ENCODE measurements at places on chromosomes 5 and 9.

DNA sequence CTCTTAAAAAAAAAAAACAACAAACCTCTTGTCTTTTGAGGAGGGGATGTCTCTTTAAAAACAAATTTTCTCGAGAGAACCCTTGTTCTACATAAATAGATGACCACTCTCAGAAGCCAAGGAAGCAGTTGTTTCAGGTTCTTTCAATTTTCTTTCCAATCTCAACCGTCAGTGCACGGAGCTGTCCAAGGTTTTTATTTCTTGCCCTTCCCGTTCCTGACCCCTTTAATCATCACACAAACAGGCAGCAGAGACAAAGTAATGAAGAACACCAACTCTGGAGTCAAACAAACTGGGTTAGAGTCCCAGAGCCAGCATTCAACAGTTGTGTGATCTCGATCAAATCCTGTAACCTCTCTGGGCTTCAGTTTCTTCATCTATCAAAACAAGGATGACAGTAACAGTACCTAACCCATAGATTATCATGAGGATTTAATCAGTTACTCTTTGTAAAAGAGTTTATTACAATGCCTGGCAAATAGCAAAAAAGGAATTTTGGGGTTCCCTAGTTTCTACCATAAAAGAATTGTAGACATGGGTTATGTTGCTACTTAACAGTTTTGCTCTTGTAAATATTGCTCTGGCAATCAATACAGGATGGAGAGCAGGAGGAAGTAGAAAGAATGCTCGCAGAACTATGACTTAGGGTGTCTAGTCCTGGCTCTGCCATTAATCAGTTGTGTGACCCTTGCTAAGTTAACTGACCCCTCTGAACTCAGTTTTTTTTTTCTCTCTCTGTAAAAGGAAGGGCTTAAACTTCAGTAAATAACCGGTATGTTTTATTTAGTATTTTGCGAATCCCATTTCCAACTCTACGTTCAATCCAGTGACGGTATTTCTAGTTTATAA, 1.0 kb upstream of the NIM1K start:
- no peak for DNase-seq

DNA sequence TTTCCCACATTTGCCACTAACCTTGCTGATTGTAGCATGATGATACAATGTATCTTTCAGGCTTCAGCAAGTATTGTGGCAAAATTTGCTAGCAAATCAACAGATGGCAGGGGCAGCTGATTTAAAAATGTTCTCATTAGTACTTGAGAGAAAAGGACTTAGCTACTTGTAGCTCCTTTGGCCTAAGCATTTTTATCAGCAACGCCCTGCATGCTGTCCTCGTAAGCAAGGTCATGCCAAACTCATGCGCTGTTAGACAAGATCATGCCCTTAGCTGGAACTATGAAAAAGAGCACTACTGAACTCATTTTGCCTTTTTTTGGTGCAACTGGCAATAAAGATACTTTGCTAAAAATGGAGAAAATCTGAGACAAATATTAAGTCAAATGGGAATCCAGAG, 197.1 kb downstream of the ICE1 start:
- DNase-seq = no peak

DNA sequence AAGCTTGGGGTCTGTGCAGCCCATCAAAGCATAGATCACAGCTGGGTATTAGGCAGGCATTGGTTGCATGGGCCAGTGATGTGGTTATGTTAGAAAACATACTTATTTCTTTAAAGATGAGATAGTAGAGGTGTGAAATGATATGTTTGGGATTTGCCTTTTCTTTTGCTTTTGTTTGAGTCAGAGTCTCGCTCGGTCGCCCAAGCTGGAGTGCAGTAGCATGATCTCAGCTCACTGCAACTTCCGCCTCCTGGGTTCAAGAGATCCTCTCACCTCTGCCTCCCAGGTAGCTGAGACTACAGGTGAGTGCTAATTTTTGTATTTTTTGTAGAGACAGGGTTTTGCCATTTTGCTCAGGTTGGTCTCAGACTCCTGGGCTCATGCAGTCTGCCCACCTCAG, 84.8 kb downstream of the PDE6A start:
- no peak for DNase-seq

DNA sequence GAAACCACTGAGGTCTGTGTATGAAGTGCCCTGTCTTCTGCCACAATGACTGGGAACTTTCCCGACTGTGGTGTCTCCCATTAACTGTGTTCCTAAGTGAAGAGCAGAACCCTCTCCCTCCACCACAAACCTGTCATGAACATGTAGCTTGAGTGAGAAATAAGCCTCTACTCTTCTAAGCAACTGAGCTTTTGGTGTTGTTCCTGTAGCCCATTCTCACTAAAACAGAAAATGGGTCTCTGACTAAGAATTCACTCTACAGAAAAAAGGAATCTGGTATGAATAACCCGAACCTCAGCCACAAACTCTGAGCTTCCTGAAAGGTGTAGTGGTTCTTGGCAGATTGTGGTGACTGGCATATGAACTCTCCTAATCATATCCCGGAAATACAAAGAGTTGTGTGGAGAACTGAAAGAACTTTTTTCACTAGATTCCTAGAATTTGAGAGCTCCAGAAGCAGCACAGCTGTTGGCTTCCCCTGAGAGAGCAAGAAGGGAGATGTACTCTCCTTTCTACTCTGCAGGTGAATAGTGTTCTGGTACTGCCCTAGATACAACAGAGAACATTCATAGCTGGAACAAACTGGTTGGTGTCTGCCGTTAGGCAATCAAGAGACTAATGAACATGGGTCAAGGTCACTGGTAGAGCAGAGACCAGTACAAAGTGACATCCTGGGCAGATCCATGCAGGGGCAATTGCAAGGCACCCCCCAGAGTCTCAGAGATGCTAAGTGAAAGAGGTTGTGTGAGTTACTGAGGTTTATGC, 283.8 kb downstream of the PDE4D start:
- DNase-seq = no peak

DNA sequence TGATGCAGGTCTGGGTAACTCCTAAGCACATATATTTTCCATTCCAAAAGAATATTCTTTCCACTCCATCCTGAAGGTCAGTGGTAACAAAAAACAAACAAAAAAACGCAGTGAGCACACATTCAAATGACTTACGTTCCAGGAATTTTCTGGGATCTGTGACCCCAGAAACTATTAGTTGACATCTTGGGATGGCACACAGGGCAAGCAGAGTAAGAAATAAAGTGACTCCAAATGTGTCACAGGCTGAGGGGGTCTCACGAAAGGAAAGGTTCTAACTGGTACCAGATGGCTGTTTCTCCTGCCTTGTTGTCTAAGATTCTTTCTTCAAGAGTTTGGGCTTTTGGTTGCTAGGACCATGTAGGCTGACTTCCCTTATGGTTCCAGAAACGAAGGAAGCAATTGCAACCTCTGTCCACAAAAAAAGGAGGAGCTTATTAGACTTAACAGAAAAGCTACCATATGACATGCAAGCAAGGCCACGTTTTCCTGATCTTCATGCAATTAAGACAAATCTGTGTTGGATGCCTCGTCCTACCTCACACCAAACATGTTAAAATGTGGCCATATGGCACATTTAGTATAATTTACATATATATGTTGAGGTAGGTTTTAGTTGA, 32.7 kb downstream of the PTGS1 start:
- DNase-seq = no peak

- DNase-seq = no peak
Observed at GRCh38 chr5:132766806-132767055, 10.3 kb downstream of the SEPTIN8 start.

- DNase-seq = no peak
Observed at GRCh38 chr5:33241802-33242201, 199.0 kb upstream of the TARS1 start.

- DNase-seq = no peak
Observed at GRCh38 chr9:36154331-36154952, 14.7 kb upstream of the CCIN start.

- no peak for DNase-seq
Observed at GRCh38 chr5:158387499-158387898, 528.6 kb upstream of the CLINT1 start.

DNA sequence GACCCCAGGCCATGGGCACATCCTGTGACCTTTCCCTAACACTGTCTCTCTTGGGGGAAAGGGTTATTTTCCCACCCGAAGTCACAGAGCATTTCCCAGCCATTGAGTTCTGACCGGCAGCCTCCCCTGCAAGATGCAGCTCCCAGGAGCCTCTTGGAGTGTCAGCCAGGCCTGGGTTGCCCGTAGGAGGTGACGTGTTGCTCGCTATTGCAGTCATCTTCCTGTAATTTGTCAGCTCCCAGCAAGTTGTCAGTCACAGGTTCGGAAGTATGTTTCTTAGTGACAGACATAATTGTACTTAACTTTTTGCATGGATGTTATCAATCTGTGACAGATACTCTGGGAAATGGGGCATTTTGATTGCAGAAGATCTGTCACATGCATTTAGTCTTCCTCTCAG, 74.5 kb downstream of the MVB12B start:
- DNase-seq = no peak

GRCh38 chr9:82934949-82935348, 128.0 kb downstream of the RASEF start:
- no peak for DNase-seq

DNA sequence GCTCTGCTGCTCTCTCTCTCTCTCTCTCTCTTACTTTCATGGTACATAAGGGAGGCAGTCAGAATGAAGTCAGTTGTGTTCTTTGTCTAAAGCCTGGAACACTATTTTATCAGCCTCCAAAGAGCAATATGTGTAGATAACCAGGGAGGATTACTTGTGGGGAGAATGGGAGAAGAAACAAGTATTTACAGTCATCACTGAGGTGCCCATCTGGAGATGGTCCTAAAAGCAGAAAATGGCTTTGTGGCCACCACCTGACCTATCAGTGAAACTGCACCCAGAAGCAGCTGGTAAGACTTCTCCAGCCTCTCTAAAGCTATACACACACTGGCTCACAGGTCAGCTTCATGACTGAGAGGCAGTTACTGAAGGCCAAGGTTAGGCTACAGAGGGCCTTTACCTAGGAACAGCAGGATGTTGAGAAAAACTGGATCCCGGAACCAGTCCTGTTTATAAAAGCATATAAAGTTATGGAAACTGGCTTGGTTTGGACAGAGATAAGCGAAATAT, 75.1 kb downstream of the MRPS27 start:
- no peak for DNase-seq

- DNase-seq = no peak
Observed at GRCh38 chr5:111518777-111519176, 6.4 kb upstream of the STARD4 start.

DNA sequence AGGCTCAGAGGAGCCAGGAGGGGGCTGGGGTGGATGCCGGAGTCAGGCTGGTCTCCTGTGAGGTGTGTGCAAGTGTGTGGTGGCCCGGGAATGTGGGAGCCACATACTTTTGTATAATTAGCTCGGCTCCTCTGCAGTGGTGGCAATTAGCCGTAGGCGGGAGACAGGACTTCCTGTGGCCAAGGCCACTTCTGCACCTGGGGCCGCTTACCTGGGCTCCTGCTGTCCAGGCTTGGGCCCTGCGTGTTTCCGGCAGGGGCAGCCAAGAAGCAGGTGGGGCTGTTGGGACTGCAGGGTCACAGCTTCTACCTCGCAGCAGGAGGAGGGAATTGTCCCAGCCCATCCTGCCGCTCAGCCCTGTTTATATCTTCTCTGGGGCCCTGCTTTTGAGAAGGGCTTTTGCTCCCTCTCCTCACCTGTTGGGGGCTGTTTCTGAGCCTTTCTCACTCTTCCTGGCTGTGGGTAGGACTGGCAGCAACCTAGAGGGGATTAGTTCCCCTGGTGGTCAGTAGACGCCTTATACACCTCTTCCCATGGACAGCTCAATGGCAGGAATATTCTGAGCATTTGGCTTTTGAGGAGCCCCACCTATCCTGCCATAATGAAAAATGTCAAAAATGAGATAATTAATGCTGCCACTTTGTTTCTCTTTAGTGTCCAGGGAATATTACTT, 145.4 kb upstream of the PITX1 start:
- DNase-seq = no peak

- no peak for DNase-seq
Observed at GRCh38 chr9:130462685-130463540, 18.2 kb downstream of the ASS1 start.

GRCh38 chr5:92713335-92713743, 867.7 kb downstream of the NR2F1-AS1 start:
- DNase-seq = no peak

DNA sequence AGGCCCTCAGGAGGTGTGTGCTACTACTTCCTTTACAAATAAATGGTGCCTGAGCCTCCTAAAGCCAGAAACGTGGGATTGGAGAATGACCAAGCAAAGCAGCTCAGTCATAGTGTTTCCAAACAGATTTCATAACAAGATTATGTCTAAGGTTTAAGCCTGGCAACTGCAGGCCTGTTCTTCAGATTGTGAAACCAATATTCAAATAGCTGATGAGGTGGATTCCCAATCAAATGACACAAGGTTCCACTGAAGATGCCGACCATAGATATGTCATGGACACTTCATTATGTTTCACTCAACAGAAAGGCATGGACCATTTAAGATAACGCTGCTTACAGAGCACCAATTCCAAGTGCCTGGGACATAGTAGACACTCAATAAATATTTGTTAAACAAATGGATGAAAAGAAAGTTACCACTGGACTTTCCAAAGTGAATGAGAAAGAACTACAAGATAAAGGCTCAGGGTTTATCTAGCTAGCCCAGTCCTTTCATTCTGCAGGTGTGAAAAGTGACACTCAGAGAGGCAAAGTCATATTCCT, 189.5 kb downstream of the ACTL7B start:
- DNase-seq = no peak

DNA sequence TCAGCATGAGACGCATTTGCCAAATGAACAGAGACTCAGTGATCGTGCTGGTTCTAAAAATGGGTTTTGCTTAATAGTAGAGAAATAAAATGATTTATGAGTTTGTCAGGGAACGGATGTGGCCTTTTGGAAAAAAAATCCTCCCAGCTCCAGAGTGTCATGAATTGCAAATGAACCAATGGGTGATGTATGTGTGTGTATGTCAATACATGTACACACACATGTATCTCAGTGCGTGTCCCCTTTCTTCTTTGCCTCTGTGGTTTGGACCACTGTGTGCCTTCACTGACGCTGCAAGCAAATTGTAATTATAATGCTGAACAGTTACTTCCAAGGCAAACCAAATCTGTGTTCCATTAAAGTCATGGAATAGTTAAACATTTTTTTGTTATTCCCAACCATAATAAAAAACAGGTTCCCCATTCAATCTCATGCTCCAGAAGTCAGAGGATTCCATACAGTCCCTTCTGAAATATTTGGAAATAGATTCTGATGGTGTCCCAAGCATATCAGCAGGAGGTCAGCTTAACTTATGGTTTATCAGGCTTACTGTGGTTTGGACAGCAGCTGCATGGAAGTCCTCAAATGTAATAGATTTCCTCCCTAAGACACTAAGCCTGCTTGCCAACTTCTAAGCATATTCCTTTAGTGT, 630.5 kb downstream of the ACTL7B start:
- DNase-seq = no peak

DNA sequence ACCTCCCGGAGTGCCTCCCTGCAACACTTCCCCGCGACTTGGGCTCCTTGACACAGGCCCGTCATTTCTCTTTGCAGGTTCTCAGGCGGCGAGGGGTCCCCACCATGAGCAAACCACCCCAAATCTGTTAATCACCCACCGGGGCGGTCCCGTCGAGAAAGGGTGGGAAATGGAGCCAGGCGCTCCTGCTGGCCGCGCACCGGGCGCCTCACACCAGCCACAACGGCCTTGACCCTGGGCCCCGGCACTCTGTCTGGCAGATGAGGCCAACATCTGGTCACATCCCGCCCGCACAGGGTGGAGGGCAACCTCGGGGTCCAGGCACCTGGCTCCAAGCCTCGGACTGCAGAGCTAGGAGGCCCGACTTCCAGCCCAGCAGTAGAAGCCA, 776 bp upstream of the TERT start:
- no peak for DNase-seq

Data from activated T-cell treated with anti-CD3 and anti-CD28 coated beads for 24 hours (primary cell).